ENCODE measurements at places on chromosomes 6 and 20.

- no peak for ATAC-seq
Observed at GRCh38 chr20:46646122-46646521, 5.1 kb downstream of the SLC13A3 start.

- no peak for ATAC-seq
Observed at GRCh38 chr20:57879779-57880570, 170.2 kb upstream of the PMEPA1 start.

GRCh38 chr6:140732991-140733390 is 1358.5 kb upstream of the CITED2 start:
- no peak for ATAC-seq

- ATAC-seq: peak; percentile 18
Observed at GRCh38 chr6:31354158-31354863, 2.7 kb downstream of the HLA-B start.

GRCh38 chr20:59835448-59836395 is 97.7 kb downstream of the SYCP2 start:
- no peak for ATAC-seq

DNA sequence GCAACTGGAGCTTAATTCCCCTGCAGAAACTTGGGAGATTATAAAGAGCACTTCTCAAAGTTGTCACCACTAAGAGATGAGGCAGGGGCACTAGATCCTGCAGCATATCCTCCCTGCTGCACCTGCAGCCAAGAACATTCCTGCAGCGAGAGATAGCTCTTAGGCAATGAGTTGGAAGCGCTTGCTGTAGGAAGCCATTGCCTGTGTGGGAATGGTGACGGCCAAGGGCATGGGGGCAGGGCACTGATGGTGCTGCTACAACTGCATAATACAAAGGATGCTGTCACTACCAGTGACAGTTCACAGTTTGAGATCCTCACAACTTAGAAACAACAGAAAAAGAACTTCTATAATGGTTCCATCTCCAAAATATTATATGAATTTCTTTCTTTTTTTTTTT is 89.9 kb downstream of the CDS2 start:
- no peak for ATAC-seq

Measured in activated CD4-positive, CD25-positive, alpha-beta regulatory T cell treated with anti-CD3 and anti-CD28 coated beads, Interleukin-2, amount 50 U/mL, for 24 hours (primary cell).